ACHN (cell line): ENCODE measurements at places on chromosomes 3 and 15.

- no peak for DNase-seq
Observed at GRCh38 chr3:173340626-173341025, 56.9 kb upstream of the NLGN1 start.

DNA sequence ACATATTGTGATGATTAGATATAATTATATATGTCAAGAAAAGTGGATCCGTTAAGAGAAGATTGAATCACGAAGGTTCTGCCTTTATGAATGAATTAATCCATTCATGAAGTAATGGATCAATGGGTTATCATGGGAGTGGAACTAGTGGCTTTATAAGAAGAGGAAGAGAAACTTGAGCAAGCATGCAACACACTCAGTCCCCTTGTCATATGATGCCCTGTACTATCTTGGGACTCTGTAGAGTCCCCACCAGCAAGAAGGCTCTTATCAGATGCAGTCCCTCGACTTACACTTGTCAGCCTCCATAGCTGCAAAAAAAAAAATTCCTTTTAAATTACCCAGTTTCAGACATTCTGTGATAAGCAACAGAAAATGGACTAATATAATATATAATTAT lies 301.9 kb downstream of the RAP2B start:
- no peak for DNase-seq

DNA sequence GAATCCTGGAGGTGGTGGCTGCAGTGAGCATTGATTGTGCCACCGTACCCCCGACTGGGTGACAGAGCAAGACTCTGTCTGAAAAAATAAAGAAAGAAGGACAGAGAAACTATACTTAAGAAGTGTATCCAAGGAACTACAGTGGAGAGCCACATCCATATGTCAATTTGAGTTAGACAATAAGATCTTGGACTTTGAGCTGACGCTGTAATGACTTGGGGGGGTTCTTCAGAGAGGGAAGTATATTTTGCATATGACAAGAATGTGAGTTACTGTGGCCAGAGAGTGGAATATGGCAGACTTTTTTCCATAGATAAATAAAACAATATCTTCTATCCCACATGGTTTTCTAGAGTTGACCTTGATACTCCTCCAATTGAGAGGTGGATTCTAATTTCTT lies 52.6 kb upstream of the TEX264 start:
- no peak for DNase-seq

GRCh38 chr3:175278680-175279079 lies 419.5 kb downstream of the NAALADL2 start:
- no peak for DNase-seq

DNA sequence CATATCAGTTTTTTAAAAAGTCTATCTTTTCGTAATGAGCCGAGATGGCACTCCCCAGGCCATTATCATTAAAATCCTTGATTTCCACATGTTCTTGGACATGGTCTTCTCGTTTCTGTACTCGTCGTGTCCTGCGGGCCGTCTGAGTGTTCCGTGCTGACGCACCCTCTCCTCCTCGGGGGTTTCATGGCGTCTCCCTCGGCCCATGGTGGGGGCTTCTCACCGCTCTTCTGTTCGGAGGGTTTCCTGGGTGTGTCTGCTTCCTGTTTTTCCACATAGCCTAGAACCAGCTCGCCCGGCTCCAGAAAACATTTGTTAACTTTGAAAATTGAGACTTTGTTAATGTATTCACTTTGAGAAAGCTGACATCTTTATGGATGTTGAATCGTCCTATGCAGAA lies 92.7 kb downstream of the VGLL4 start:
- DNase-seq, result no peak

- no peak for DNase-seq
Observed at GRCh38 chr3:127180859-127181258, 12.1 kb upstream of the PRR23E start.

GRCh38 chr3:171898192-171898591 lies 55.0 kb downstream of the TMEM212 start:
- no peak for DNase-seq

DNA sequence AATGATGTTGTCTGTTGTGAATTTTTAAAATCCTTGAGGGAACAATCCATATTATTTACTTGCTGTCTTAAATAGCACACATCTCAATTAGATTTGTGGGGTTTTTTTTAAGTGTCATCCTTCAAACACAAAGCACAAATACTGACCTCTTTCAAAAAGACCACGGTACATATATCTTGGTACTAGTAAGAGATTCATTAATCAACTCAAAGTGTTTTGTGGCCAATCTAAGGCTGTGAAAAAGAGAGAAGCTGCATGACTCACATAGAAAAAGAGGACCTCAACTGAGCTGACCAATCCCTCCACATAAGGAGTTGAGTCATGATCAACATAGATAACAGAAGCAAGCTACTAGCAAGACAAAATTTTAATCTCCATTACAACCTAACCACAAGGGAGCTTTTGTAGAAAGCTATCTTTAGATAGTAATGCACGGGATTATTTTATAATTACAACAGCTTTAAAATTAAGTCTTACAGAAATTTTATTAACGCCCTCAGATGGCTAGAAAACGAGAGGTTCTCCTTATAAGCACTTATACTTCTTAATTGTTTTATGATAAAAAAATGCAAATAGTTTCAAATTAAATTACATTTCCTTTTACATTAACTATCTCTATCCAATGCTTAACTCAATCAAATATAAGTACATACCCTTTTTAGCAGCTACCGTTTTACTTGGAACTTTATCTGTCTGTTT lies 60.5 kb downstream of the TOP2B start:
- DNase-seq, result peak; percentile 64

GRCh38 chr3:31165399-31165860 lies 271.0 kb upstream of the GADL1 start:
- no peak for DNase-seq
